ENCODE measurements at places on chromosomes 16 and 17.

- DNase-seq, result no peak
Observed at GRCh38 chr16:82730901-82731300, 104.1 kb downstream of the CDH13 start.

GRCh38 chr16:68563631-68564381, 24.7 kb downstream of the ZFP90 start:
- DNase-seq, result no peak

DNA sequence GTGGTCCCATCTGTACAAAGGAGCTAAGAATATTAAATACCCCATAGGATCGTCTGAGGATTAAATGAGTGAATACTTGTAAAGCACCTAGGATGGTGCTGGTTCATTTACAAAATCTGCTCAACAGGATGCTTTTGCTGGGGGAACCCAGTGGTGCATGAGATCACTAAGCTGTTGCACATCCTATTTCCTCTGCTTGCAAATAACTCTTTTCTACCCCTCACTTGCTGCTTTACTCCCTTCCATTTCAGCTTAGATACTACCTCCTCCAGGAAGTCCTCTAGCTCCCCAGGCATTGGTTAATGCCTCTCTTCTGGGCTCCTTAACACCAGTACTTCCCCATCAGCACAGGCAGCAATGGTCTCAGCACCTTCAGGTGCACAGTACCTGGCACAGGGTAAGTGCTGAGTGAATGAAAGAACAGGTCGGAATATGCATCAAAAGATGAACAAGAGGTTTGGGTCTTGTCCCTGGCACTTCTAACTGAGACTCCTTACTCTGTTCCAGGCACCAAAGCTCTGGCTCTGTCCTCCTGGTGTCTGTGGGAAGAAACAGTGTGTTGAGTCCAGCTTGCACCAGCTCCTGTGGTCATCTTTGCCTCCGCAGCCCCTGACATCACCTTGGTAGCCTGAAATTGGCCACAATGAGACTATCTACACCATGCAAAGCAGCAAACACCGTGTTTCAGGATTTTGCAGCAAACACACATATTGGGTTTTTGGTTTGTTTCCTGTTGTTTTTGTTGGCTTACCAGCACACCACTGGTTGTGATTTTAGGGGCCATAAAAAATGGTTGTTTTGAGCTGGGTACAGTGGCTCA, 24.1 kb upstream of the IL21R start:
- DNase-seq, result no peak

- no peak for DNase-seq
Observed at GRCh38 chr17:47918006-47918405, 22.0 kb downstream of the SP2 start.

DNA sequence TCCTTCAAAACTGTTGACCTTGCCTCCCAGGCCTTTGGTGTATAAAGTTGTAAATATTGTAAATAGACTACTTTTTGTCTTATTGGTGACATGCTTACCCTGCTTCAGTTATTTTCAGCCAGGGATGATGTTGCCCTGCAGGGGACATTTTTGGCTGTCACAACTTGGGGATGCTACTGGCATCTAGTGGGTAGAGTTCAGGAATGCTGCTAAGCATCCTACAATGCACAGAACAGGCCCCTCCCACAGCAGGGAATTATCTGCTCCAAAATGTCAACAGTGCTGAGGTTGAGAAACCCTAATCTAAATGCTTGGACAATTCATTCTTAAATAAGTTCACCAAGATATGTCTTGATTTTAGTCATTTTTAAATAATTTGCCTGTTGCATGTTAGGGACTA, 459.8 kb downstream of the PMP22 start:
- no peak for DNase-seq

GRCh38 chr17:44213403-44214229, 5.9 kb downstream of the UBTF start:
- DNase-seq, result no peak

GRCh38 chr17:563616-564015, 151.0 kb downstream of the VPS53 start:
- no peak for DNase-seq

DNA sequence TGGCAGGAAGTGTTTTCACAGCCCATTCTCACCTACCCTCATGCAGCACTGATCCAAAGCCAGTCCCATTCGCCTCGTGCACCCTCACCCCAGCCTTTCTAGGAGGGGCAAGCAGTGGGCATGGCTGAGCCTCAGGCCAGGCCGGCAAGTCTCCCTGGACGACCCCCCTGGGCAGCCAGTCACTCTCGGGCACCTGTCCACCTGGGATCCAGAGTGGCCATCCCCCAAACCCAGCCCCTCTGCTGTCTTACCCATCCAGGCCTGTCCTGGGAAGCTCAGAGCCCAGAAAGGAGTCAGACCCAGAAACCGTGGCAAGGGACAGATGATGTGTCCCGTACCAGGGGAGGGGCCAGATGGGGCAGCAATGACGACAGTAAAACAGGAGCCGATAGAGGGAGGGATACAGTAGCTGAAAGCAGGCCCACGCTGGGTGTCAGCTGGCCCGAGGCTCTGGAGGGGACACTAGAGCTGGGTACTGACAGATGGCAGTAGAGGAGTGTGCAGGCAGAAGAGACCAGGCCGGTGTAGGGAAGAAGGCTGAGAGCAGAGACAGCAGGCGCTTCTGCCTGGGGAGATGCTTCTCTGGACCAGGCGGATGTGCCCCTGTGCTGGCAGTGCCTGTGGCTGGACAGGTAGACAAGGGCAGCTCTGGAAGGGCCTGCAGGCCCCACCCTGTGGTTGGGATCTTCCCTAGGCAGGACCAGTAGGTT, 5.8 kb downstream of the CMTM3 start:
- DNase-seq, result no peak

- no peak for DNase-seq
Observed at GRCh38 chr16:66605979-66606751, 1.7 kb downstream of the CMTM3 start.

DNA sequence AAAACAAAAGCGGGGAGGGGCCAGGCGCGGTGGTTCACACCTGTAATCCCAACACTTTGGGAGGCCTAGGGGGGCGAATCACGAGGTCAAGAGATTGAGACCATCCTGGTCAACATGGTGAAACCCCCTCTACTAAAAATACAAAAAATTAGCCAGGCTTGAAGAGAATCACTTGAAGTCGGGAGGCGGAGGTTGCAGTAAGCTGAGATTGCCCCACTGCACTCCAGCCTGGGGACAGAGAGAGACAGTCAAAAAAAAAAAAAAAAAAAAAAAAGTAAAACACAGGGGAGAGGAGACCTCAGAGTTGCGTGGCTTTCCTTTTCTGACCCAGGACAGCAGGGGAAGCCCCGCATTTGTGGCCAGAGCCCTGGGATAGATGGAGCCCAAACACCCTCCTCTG, 19.9 kb downstream of the ACTG1 start:
- DNase-seq, result no peak

- no peak for DNase-seq
Observed at GRCh38 chr17:70622368-70623260, 453.3 kb downstream of the KCNJ2 start.

- no peak for DNase-seq
Observed at GRCh38 chr17:70276906-70277305, 107.6 kb downstream of the KCNJ2 start.

- DNase-seq, result no peak
Observed at GRCh38 chr17:11334493-11334892, 93.5 kb downstream of the SHISA6 start.

- no peak for DNase-seq
Observed at GRCh38 chr17:62380253-62380652, at the start of gene EFCAB3. TSS of gene EFCAB3 (plus strand) at chr17:62380553. CDS start at chr17:62382980, 2,427 bp downstream.

DNA sequence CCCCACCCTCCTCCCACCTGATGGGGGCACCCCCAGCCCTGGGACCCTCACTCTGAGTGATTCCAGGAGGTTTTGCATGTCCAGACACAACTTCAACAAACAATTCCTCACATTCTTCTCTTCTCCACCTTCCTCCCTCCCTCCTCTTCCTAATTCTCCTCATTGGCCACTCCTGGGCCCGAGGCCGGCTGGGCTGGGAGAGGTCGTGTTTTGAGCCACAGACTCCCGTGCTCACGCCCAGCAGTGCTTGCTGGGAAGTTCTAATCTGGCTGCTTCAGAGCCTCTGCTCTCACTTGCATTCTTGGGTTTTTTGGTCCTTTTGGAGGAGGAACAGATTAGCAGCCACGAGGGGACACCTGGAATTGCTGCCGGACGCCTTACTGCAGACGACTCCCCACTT, 157.0 kb downstream of the NTN1 start:
- no peak for DNase-seq

GRCh38 chr17:31856750-31857149, 2.3 kb downstream of the COPRS start:
- no peak for DNase-seq

GRCh38 chr16:77212741-77213541, 13.7 kb downstream of the SYCE1L start:
- DNase-seq, result no peak

DNA sequence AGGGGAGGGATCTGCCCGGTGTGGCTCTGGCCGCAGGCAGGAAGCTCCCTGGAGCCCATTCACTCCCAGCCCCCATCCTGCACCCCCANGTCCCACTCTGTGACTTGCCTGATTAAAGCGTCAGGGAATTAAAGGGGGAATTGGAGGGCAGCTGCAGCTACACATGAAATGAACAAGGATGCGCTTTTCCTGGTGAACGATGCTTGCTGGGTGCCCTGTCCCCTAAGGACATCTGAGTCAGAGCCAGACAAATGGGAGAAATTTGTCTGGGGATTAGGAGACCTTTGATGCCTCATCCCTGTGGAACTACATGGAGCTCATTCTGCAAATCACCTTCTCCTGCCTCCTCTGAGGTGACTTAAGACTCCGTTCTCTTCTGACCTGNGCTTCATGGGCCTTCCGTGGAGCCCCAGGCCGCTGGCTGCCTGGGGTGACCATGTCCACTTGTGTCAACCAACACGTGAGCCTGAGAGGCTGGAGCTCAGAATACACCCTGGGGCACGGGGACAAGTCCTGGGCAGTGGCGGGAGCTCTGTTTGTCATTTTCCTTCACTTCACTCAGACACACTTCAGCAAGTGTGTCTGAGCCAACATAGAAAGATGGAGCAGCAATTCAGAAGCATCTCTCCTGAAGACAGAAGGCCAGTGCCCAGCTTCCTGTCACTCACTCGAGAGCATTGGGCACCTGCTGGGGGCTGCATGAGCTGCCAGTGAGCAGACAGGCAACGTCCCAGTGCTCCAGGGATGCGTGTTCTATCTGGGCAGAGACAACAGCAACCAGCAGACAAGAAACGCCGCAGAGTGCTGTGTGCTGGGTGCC, 54.1 kb downstream of the METRNL start:
- no peak for DNase-seq

- DNase-seq, result no peak
Observed at GRCh38 chr17:80034791-80035686, 633 bp downstream of the TBC1D16 start.

GRCh38 chr16:349211-349610, 3.3 kb downstream of the AXIN1 start:
- DNase-seq, result no peak

- DNase-seq, result no peak
Observed at GRCh38 chr16:66231452-66232160, 134.9 kb upstream of the CDH5 start.

GRCh38 chr17:59512844-59513385, 52.5 kb upstream of the DHX40 start:
- no peak for DNase-seq

DNA sequence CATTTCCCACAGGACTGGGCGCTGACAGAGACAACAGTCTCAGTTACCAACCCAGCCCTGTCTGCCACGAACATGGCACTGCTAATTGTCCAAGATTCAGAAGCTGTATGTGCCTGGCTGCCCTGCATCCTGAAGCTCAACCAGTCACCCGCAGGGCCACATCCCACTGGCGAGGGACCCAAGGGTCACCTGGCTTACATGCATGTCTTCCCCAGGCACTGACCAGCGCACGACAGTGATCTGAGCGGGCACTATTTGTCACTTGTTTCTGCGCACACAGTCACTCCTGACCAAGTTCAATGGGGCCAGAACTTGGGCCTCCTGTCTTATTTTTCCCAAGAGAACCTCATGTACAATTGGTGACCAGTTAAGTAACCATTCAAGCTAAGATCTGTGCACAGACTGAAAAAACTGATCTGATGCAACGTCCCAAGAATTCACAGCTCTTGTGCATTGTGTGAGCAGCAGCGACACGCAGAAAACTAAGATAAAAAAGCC, 13.1 kb downstream of the USP7 start:
- no peak for DNase-seq

DNA sequence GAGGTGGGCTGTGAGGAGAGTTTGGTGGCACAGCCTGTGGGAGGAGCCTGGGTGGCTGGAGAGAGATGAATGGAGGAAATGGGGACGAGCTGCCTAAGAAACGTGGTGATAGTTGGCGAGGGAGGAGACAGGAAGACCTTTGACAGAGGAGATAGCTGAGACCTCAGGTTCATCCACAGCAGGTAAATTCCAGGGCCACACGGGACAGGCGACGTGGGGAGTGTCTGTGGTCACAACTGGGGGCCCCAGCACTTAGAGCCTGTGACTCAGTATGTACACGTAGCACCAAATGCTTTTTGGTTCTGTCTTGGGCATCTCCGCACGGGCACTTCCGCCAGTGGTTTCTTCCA, 7.7 kb downstream of the MINK1 start:
- DNase-seq, result no peak

- no peak for DNase-seq
Observed at GRCh38 chr17:21061971-21062526, 19.2 kb upstream of the USP22 start.

GRCh38 chr16:13529193-13529982, 390.6 kb upstream of the ERCC4 start:
- DNase-seq, result no peak

DNA sequence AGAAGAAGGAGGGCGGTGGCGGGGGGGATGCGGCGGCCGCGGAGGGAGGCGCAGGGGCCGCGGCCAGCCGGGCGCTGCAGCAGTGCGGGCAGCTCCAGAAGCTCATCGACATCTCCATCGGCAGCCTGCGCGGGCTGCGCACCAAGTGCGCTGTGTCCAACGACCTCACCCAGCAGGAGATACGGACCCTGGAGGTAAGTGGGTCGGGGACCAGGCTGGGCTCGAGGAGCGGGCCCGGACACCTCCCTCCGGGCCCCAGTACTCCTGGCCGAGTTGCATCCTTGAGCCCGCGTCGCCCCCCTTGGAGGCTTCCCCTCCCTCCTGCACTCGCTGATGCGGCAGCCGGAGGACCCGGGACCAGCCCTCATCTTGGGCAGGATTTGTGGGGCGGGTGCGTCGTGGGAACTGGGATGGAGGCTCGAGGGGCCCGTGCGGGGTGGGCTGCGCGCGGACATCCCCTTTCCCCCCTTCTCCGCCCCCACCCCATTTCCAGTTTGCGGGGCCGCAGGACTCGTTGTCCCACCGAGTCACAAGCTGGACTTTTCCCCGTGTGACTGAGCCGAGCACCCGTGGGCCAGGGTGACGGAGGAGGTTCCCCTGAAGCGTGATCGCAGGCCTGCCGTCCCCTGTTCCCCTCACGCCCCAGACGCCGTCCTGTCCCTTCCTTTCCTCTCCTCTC, 572 bp downstream of the KSR1 start:
- no peak for DNase-seq

GRCh38 chr17:42586514-42587230, 9.1 kb upstream of the PSMC3IP start:
- DNase-seq, result no peak

- DNase-seq, result no peak
Observed at GRCh38 chr16:69620573-69620972, 54.8 kb downstream of the NFAT5 start.

Data from ascending aorta (tissue), 2 donors.